Glutamatergic neuron (in vitro differentiated cells): ENCODE measurements at places on chromosomes 12 and 14.
A peak's percentile ranks its signal among the peaks of the same experiment; 100 is the strongest.

DNA sequence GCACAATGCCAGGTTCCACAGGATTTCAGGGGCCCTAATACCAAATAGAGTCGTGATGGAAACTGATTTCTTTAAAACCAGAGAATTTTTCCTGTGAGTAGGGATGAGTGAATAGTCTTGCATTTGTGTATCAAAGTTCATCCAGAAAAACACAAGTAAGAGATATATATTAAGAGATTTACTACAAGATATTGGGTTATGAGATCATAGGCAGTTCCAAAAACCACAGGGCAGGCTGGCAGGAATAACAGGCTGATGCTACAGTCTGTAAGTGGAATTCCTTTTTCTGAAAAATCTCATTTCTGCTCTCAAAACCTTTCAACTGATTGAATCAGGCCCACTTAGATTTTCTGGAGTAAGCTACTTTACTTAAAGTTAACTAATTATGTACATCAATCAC, 1756.2 kb upstream of the SEL1L start:
- no peak for DNase-seq

DNA sequence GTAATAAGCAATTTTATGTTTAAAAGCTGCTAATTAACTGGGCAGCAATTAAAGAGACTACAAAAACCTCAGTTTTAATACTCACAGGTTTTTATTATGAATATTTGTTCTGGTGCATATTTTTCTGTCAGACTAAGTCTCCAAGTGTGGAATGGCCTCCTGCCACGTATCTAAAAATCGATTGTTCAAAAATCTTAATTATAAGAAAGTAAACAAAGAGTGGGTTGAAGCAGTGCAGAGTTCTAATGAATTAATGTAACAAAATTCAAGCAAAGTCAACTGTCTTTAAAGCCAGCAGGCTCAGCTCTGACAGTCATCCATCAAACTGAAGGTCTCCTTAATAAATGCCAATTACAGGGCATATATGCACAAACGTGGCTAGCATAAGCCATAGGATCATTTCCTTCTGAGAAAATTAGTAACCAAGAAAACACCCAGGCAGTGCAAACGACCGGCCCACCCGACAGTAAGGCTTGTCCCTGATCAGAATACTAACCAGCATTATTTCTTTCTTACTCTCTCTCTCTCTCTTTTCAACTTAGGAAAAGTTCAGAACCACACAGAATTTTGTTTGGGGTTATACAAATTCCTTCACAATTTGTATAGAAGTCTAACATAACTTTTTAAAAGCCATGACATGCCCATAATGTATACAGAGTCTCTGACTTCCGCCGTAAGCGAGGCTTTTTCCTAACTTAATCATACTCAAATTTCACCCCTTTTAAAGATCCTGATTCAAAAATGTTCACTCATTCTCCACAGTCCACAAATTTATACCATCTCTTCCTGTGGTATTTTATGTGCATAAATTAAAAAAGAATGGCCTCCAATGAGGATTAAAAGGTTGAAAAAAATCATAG, 83.8 kb downstream of the SLC25A21 start:
- no peak for DNase-seq

- DNase-seq = peak; percentile 84
Observed at GRCh38 chr12:109304485-109304884, 4.6 kb downstream of the FOXN4 start.

- no peak for DNase-seq
Observed at GRCh38 chr14:51743588-51744000, 91.9 kb downstream of the FRMD6 start.

DNA sequence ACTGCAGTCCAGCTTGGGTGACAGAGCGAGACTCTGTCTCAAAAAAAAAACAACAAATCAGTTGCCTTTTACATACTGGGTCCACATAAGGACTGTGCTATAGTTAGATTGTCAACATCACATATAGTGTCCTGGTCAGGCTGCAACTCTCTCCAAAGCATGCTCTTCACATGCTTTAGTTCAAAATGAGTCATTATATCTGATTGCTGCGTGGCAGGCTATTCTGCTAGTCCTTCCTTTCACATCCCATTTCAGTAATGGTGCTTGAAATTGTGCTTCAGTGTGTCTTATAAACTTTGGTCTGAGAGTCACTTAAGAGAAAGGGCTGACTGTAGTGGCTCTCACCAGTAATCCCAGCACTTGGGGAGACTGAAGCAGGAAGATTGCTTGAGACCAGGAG, 6.9 kb downstream of the LETMD1 start:
- no peak for DNase-seq

DNA sequence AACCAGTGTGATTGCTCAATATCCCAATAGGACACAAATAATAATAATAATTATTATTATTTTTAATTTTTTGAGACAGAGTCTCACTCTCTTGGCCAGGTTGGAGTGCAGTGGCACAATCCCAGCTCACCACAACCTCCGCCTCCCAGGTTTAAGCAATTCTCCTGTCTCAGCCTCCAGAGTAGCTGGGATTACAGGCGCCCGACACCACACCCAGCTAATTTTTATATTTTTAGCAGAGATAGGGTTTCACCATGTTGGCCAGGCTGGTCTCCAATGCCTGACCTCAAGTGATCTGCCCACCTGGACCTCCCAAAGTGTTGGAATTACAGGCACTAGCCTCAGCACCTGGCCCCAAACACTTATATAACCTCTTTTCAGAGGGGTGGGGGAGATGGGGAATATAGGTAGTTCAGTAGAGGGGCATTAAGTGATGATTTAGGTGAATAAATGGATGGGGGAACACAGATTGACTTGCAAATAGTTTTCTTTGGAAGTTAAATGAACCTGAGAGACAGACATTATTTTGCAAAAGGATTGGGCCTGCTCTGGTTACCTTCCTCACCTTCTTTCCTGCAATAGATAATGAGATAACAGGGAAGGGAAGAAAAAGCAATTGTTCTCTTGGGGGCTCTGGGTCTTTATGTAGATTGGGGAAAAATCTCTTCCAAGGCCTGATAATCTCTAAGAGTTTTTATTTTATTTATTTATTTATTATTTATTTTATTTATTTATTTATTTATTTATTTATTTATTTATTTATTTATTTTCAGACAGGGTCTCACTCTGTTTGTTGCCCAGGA, 57.7 kb downstream of the RESF1 start:
- no peak for DNase-seq

- DNase-seq = no peak
Observed at GRCh38 chr14:53890611-53891101, 66.0 kb downstream of the BMP4 start.

DNA sequence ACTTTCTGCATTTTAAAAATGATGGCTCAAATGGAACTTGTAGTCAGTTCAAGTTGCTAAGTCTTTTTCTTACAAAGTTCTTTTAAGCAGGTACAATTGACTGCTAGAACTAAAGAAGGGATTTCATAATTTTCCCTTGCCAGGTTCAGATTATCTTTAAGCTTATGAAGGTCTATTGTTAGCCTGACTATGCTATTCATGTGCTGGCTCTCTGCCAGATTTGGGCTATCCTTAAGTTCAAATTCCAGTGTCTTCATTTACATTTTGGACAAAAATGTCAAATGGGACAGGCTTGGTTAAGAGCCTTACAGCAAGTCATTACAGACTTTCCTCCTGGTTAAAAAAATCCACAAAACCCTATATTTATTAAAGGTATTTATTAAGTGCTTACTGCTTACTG, 42.3 kb downstream of the INSM2 start:
- DNase-seq = no peak

DNA sequence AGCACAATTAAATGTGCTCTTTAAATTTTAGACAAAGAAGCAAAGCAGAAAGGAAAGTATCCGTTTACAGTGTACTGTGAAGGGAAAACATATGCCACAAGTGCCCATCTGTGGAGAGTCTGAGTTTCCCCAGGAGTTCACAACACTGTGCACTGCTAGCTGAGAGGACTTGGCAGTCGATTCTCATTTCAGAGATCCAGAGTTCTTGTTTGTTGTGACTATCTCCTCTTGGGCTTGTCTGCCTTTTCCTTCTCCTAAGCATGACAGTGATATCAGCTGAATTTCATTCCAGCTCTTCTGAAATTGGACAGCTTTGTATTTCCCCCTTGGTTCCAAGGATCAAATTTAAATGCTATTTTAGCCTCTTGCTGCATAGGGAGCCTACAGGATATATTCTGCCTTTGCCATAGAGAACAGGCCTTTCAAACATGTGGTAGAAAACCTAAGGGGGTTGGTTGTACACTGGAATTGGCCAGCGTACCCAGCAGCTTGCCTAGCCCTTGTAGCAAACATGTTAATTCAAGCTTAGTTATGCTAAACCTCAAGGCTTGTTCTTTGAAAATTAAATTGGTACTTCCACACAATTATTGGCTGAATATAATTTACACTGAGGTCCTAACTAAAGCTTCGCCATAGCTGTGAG, 259.2 kb upstream of the NOVA1 start:
- no peak for DNase-seq

DNA sequence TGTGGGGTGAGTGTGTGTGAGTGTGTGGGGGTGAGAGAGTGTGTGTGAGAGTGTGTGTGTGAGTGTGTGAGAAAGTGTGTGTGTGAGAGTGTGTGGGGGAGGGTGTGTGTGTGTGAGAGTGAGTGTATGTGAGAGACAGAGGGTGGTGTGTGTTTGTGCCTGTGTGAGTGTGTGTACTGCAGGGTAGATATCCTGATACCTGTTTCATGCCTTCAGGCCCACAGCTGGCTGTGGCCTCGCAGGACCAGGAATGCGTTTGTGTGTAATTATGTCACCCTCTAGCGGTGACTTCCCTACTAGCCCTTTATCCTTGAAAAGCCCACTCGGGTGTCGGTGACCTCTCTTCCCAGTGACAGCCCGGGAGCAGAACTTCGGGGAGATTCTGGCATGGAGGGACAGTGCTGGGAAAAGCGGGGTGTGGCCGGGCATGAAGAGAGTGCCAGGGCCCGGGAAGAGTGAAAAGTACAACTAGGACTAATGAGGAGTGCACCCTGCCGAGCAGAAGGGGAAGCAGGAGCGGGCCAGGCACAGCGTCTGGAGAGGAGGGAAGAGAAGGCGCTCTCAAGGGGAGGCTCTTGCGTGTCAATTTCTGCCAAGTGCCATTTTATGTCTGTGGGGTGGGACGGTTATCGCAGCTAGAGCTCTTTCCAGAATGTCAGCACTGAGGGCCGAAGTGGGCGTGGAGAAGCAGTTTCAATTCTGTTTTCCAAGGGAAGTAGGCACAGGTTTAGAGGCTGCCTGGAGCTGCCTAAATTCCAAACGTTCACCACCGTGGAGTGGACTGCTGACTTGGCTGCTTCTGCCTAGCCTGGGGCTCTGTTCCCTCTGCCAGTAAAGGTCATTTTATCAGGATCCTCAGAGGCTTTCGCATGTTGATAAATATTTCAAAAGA, 11.0 kb upstream of the FBXL14 start:
- peak; percentile 58 for DNase-seq

DNA sequence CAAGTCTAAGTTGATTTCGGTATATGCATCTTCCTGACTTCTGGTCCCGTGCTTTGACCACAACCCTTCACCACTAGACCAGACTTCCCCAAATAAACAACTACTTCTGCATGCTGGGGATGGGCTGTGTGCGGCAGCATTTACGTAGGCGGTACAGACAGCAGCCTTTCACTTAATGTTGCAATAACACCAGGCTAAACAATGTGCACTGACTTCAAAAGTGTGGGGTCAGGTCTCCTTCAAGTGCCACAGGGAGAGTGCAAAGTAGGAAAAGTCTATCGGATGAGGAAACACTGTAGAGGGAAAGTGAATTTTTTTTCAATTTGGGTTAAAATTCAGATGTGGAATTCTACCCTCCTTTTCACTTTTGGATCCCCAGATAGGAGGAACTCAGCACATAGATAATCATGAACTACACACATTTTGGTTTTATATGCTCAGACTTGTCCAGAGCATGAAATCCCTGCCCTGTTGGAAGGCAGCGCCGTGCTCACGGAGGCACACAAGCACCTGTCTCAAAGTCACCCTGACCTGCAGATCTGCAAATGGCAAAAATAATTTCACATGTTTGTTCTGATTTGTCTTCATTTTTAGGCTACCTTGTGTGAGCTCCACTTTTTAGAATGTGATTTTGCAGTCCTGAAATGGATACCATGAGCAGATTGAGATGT, 3.6 kb upstream of the FOS start:
- no peak for DNase-seq

GRCh38 chr14:104100171-104101085, 14.9 kb downstream of the ASPG start:
- peak; percentile 17 for DNase-seq

DNA sequence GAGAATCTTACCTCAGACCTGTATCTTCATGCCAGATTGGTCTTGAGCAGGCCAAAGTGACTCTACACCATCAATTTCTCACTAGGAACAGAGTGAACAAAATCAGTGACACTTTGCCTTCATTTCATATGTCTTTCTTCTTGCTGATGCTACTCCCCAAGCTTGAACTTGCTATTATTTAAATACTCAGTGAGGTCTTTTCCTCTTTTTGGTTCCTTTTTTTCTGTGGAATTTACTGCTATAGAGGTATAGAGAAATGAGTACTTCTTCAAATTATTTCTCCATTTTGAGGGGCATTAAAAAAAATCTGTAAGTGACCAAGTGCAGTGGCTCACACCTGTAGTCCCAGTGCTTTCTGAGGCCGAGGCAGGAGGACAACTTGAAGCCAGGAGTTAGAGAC, at the start of gene GPR33:
Gene GPR33 (minus strand): TSS at position 154 of the 400 bp plus-strand sequence. CDS start 4,074 bp downstream, outside the sequence.
- no peak for DNase-seq

- no peak for DNase-seq
Observed at GRCh38 chr12:19763488-19763887, 324.2 kb downstream of the AEBP2 start.

DNA sequence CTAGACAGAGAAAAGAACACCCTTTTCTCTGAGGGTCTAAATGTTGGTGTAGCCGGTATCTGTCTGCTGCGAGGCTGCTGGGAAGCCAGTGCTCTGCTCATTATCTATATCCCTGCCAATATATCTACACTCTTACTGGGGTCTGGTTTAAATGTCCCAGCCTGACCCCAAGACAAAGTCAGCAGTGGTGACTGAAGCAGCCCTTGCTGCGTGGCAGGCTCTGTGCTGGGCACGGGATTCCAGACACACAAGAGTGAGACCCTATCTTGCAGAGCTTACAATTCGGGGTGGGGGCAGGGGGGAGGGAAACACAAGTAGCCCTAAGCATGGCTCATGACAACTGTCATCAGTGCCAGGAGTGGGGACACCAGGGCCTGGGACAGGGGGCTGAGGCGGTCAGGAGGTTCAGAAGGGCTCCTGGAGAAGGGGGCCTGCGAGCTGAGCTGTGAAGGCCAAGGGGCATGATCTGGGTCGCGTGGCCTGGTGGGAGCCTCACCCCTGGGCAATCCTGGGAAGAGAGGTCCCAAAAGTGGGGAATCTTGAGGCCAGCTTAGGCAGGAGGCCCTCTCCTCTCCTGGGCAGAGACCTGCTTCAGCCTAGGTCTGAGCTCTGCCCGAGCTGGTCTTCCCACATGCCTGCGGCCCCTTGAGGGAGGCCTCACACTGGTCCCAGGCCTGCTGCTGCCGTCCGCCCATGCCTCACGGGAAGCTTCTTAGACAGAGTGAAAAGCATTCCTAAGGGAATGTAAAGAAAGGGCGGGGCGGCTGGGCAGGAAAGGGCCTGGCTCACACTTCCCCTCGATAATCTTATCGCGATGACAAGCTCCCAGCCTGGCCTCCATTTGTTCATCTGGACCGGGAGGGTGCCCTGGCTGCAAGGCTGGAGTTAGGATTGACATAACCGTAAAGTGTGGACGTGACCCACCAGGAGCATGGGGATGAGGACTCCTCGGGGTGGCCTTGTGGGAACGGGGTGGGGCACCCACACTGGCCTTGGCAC, 7.3 kb upstream of the RCOR1 start:
- DNase-seq = peak; percentile 31

GRCh38 chr12:57280211-57281062, 29.4 kb upstream of the STAC3 start:
- DNase-seq = no peak
